ENCODE measurements at places on chromosomes 2 and 18.
A peak's percentile ranks its signal among the peaks of the same experiment; 100 is the strongest.

DNA sequence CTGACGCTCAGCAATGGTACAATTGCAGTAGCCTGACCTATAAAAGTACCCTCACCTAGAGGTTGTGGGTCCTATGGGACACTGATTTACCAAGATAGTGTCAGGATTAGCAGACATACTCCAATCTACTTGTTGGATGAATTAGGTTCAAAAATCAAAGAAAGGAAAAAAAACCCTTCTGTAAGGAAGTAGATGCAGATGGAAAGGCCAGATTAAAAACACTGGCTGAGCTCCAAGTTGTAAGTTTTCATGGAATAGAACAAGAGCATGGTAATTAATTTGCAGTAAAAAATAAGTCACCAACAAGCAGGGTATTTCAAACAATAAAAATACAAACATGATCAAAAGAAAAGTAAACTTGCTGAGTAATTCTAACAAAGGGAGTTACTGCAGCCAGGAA lies 26.4 kb downstream of the IDH1 start:
- H3K36me3 ChIP-seq, result no peaks in the 10 kb centered on the region
- no peaks in the 10 kb centered on the region for H3K4me1 ChIP-seq
- H3K27me3 ChIP-seq, result no peaks in the 10 kb centered on the region
- no peak overlapping the region for H3K27ac ChIP-seq
- DNase-seq, result no peak

DNA sequence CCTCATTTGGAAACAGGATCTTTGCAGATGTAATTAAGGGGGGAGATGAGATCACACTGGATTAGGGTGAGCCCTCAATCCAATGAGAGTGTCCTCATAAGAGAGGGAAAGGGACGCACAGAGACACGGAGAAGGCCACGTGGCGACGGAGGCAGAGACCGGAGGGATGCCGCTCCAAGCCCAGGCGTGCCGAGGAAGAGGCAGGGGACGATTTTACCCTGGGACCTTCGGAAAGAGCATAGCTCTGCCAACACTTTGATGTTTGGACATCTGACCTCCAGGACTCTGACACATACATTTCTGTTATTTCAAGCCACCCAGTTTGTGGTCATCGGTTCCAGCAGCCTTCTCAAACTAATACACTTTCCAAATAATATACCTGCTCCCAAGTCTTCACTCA lies 84.4 kb upstream of the ZCCHC2 start:
- no peaks in the 10 kb centered on the region for H3K36me3 ChIP-seq
- H3K4me3 ChIP-seq, result no peak overlapping the region
- no peak for DNase-seq
- peaks cover 33% of the 10 kb centered on the region for H3K4me1 ChIP-seq
- no peaks in the 10 kb centered on the region for H3K27me3 ChIP-seq

GRCh38 chr2:46334389-46335271 lies 37.4 kb downstream of the EPAS1 start:
- peaks cover 86% of the 10 kb centered on the region for H3K4me1 ChIP-seq
- peak overlapping the region; percentile 26 for H3K4me3 ChIP-seq
- no peaks in the 10 kb centered on the region for H3K27me3 ChIP-seq
- no peak for DNase-seq

GRCh38 chr2:140711867-140712266 lies 1418.9 kb downstream of the LRP1B start:
- no peaks in the 10 kb centered on the region for H3K27me3 ChIP-seq
- no peak overlapping the region for H3K4me3 ChIP-seq
- no peaks in the 10 kb centered on the region for H3K36me3 ChIP-seq
- H3K4me1 ChIP-seq, result no peaks in the 10 kb centered on the region

GRCh38 chr2:41445865-41446264 lies 602.0 kb upstream of the PKDCC start:
- no peaks in the 10 kb centered on the region for H3K36me3 ChIP-seq
- no peaks in the 10 kb centered on the region for H3K4me1 ChIP-seq
- H3K27me3 ChIP-seq, result no peaks in the 10 kb centered on the region
- H3K27ac ChIP-seq, result no peak overlapping the region
- DNase-seq, result no peak

- no peaks in the 10 kb centered on the region for H3K36me3 ChIP-seq
- DNase-seq, result no peak
- no peak overlapping the region for H3K4me3 ChIP-seq
Measured at GRCh38 chr2:43461453-43462073, 134.3 kb downstream of the THADA start.

- no peaks in the 10 kb centered on the region for H3K4me1 ChIP-seq
- no peak overlapping the region for H3K27ac ChIP-seq
- H3K27me3 ChIP-seq, result no peaks in the 10 kb centered on the region
- H3K36me3 ChIP-seq, result no peaks in the 10 kb centered on the region
Measured at GRCh38 chr18:7855028-7855427, 287.9 kb downstream of the PTPRM start.

DNA sequence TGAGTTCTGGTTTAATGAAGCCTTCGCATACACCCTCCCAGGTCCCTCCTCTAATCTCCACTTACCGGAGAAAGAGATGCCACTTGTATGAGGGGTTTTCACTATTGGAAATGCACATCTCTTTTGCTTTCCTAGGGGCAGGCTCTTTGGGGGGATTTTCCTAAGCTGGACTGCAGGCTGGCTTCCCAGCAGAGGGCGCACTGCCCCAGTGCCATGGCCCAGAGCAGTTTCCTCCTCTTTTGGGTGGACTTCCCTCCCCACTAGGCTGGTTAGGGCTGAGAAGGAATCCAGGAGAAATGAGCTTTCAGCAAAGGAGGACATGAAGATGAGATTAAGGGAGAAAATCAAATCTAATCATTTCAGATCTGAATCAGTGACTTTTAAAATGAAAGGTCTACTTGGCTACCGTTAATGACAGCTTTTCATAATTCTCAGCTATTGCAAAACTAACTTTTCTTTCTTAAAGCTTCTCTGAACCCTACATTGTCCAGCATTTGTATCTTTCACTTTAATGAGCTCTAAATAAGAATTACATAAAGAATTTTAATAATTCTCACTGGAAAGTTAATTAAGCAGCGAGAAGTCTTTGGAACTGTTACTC lies 784.1 kb upstream of the FANCL start:
- no peak overlapping the region for H3K27ac ChIP-seq
- no peaks in the 10 kb centered on the region for H3K4me1 ChIP-seq
- no peak for DNase-seq

GRCh38 chr2:134368009-134368817 lies 114.3 kb downstream of the MGAT5 start:
- no peaks in the 10 kb centered on the region for H3K27me3 ChIP-seq
- H3K36me3 ChIP-seq, result no peaks in the 10 kb centered on the region
- no peak overlapping the region for H3K4me3 ChIP-seq
- no peak for DNase-seq

GRCh38 chr2:39693245-39693644 lies 27.5 kb downstream of the TMEM178A start:
- no peak overlapping the region for H3K27ac ChIP-seq
- H3K4me1 ChIP-seq, result no peaks in the 10 kb centered on the region
- H3K4me3 ChIP-seq, result no peak overlapping the region

- no peak for DNase-seq
- no peaks in the 10 kb centered on the region for H3K27me3 ChIP-seq
- peaks cover 23% of the 10 kb centered on the region for H3K4me1 ChIP-seq
- peak overlapping the region; percentile 9 for H3K4me3 ChIP-seq
Measured at GRCh38 chr2:64937687-64938491, 51.3 kb upstream of the SLC1A4 start.

DNA sequence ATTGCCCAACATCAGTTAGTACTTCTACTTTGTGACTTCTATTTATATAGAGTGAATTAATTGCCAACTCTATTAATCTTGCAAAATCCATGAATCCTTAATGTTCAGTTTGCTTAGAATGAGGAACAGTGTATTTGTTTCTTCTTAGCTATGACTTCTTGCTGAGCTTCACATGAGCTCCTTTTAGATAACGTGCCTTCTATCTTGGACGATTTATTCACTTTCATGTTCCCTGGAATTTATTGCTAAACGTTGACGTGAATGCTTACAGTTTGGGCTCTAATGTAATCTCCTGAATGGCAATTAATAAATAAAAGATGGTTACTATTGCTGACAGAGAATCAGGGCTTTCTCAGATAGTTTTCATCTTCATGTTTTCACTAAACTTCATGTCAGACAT lies 384.5 kb upstream of the NRP2 start:
- H3K4me3 ChIP-seq, result no peak overlapping the region
- no peak for DNase-seq

GRCh38 chr18:77572537-77572936 lies 322.9 kb downstream of the GALR1 start:
- no peak overlapping the region for H3K27ac ChIP-seq
- no peaks in the 10 kb centered on the region for H3K4me1 ChIP-seq
- no peaks in the 10 kb centered on the region for H3K36me3 ChIP-seq
- H3K27me3 ChIP-seq, result no peaks in the 10 kb centered on the region
- DNase-seq, result no peak
- no peak overlapping the region for H3K4me3 ChIP-seq

- H3K4me3 ChIP-seq, result no peak overlapping the region
- H3K27me3 ChIP-seq, result no peaks in the 10 kb centered on the region
- no peak for DNase-seq
- peaks cover 31% of the 10 kb centered on the region for H3K4me1 ChIP-seq
- no peaks in the 10 kb centered on the region for H3K36me3 ChIP-seq
- peak overlapping the region; percentile 25 for H3K27ac ChIP-seq
Measured at GRCh38 chr2:134301099-134301927, 47.4 kb downstream of the MGAT5 start.

DNA sequence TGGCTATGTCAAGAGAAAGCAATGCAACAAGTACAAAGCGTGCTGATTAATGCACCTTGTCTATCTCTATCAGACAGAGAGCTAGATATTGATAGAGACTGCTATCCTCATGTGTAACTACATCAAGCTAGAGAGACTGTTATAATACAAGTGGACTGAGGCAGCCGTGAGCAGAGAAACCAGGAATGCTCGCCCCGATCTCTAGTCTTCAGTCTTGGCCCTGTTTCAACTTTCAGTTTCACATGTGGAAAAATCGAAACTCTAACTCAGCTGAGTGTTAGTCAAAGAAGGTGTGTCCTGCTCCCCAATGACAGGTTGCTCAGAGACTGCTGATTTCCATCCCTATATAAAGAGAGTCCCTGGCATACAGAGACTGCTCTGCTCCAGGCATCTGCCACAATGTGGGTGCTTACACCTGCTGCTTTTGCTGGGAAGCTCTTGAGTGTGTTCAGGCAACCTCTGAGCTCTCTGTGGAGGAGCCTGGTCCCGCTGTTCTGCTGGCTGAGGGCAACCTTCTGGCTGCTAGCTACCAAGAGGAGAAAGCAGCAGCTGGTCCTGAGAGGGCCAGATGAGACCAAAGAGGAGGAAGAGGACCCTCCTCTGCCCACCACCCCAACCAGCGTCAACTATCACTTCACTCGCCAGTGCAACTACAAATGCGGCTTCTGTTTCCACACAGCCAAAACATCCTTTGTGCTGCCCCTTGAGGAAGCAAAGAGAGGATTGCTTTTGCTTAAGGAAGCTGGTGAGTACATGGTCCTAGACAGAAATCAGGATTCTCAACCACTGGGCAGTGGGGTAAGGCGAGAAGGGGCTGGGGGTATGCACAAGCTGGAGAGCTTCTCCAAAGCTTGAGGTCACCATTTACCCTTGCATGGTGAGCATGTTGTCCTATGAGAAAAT lies at the start of gene RSAD2:
Gene RSAD2 (plus strand): TSS at position 376 of the 903 bp plus-strand sequence. CDS start 24 bp downstream, at position 400.
- no peaks in the 10 kb centered on the region for H3K27me3 ChIP-seq
- no peaks in the 10 kb centered on the region for H3K36me3 ChIP-seq
- peaks cover 12% of the 10 kb centered on the region for H3K4me1 ChIP-seq
- DNase-seq, result no peak
- H3K27ac ChIP-seq, result no peak within 1 kb of the TSS

DNA sequence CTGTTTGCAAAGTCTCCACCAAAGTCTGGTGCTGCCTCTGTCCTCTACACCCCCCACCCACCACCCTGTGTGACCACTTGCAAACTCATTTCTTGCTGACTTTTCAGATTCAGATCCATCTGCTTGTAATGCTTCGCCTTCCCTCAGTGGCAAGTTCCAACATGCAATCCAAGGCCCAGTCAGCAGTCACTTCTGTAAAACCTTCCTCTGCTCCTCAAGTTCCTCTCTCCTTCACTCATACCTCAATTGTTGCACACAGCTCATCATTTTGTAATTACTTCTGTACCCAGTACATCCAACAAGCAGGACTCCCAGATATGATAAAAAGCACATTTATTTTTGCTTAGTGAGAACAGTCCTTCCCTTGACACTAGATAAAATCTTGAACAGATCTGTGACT lies 6.5 kb upstream of the LOXHD1 start:
- H3K4me1 ChIP-seq, result no peaks in the 10 kb centered on the region
- DNase-seq, result no peak
- no peak overlapping the region for H3K4me3 ChIP-seq
- H3K27ac ChIP-seq, result no peak overlapping the region
- no peaks in the 10 kb centered on the region for H3K36me3 ChIP-seq
- no peaks in the 10 kb centered on the region for H3K27me3 ChIP-seq

GRCh38 chr18:79772865-79773696 lies 24.7 kb upstream of the KCNG2 start:
- peaks cover 63% of the 10 kb centered on the region for H3K27me3 ChIP-seq
- H3K4me3 ChIP-seq, result no peak overlapping the region
- H3K27ac ChIP-seq, result no peak overlapping the region
- no peaks in the 10 kb centered on the region for H3K4me1 ChIP-seq
- peak; percentile 14 for DNase-seq
- H3K36me3 ChIP-seq, result no peaks in the 10 kb centered on the region

DNA sequence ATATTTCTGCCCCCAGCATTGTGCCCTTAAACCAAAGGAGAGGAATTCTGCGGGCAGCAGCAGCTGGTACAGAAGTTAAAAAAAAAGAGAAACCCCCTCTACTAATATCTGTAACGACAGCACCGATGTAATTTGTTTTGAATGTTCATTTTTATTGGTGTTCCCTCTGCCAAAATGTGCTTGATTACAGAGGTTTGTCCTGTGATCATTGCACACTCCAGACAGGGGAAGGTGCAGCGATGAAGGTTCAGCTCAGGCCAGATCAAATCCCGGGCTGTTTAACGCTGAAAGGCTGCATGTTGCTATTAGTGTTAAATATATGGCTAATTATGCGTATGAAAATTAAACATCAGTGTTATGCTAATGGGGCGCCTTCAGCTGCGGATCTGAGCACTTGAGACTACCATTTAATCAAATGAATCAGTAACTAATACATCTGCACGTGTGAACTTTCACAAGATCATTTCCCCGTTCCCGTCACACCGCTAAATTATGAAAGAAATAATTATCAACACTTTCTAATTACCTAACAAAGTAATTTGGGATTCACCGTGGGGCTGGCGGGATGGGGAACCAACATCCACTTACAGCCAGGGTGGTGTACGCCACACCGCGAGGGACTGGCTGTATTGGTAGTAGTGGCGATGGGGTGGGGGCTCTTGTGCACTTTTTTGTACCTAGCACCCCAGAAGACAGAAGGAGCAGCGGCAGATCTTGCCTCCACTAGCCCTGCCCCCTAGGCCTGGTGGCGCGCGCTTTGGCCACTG lies 1.5 kb upstream of the DLX1 start:
- DNase-seq, result no peak
- H3K27me3 ChIP-seq, result peaks cover 100% of the 10 kb centered on the region
- peak overlapping the region; percentile 1 for H3K4me3 ChIP-seq
- H3K4me1 ChIP-seq, result peaks cover 58% of the 10 kb centered on the region
- H3K36me3 ChIP-seq, result no peaks in the 10 kb centered on the region
- H3K27ac ChIP-seq, result no peak overlapping the region

- H3K27ac ChIP-seq, result no peak overlapping the region
- H3K36me3 ChIP-seq, result no peaks in the 10 kb centered on the region
- no peak for DNase-seq
Measured at GRCh38 chr2:148483665-148484064, 160.9 kb upstream of the EPC2 start.

- no peak overlapping the region for H3K27ac ChIP-seq
- no peaks in the 10 kb centered on the region for H3K36me3 ChIP-seq
- no peaks in the 10 kb centered on the region for H3K27me3 ChIP-seq
- no peaks in the 10 kb centered on the region for H3K4me1 ChIP-seq
Measured at GRCh38 chr2:88724643-88725332, 33.3 kb downstream of the RPIA start.

GRCh38 chr2:162232671-162233070 lies 10.6 kb downstream of the FAP start:
- H3K36me3 ChIP-seq, result no peaks in the 10 kb centered on the region
- no peaks in the 10 kb centered on the region for H3K27me3 ChIP-seq
- H3K4me1 ChIP-seq, result peaks cover 3% of the 10 kb centered on the region
- no peak overlapping the region for H3K4me3 ChIP-seq
- no peak overlapping the region for H3K27ac ChIP-seq
